ENCODE measurements at places on chromosomes 6 and 20.

DNA sequence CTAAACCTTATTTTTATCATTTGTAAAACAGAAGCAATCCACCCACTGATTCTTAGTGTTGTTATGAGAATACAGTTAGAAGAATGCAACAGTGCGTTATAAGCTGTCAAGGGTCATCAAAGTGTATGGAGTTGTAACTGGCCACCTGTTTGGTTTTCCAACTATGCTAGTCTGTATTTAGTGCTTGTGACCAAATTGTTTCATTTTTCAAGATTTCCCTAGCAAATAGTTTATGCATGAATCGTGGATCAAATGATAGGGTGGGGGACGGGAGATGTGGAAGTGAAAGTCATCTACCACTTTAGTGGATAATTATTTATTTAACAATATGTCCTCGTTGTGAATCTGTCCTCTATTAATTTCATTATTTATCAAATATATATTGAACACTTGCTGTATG, 175.4 kb upstream of the HDDC2 start:
- DNase-seq, result no peak

DNA sequence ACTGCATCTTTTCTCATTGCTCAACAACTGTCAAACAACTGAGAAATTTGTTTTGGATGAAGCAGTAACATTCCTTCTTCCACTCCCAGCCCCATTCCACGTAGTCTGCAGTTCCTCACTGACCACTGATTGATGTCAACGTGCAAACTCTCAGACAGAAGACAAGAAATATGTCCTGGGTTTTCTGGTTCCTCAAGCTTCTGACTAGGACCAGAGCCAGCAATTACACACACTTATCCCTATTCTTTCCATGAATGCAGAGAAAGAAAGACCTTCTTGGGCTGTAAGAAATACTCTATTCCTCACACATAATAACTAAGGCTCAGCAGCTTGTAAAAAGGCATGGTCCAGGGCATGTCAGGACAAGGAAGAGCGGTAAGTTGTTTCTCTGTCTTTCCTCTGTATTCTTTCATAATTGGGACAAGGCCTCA, 790.1 kb upstream of the SLC35B3 start:
- no peak for DNase-seq

- no peak for DNase-seq
These were observed 1190.5 kb upstream of the EYS start for GRCh38 chr6:66897576-66897975.

DNA sequence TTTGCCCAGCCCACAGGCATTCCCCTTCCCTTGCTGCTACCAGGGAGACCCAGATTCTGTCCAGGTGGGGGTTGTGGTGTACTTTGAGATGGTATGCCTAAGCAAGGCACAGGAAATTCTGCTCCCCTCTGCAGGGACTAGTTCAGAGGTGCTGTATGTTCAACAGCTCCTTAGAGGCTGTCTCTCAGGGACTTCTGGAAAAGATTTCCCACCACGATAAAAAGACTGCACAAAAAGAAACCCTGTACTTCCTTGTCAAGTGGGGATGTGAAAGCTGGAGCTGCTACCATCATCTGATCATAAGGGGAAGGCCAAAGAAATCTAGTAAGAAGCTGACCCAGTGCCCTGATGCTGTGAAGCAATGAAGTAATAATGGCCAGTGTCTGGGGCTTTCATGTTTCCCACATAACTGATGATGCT, 51.5 kb upstream of the SMIM29 start:
- no peak for DNase-seq

GRCh38 chr6:47524136-47524845, 46.7 kb downstream of the CD2AP start:
- no peak for DNase-seq

- no peak for DNase-seq
These were observed 21.2 kb downstream of the TRAM2 start for GRCh38 chr6:52555518-52556233.

DNA sequence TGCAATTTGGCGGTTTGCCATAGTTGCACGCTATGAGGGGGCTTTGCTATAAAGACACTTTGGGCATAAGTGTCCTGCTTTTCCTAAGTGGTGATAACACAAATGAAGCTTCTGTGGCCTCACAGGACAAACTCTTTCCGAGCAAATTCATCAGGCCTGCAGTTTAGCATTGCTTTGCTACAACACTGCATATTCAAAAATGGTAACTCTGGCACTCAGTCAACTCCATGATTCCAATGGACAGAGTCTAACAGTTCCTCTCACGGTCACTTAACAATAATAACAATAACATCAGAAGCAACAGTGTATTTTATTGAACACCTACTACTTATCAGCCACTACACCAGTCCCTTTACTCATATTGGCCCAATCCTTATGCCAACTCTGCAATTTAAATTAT, 222.5 kb downstream of the FRK start:
- DNase-seq, result no peak
